ENCODE measurements at places on chromosomes 7 and 10.

GRCh38 chr7:133941496-133941895, 185.6 kb upstream of the LRGUK start:
- DNase-seq = no peak

DNA sequence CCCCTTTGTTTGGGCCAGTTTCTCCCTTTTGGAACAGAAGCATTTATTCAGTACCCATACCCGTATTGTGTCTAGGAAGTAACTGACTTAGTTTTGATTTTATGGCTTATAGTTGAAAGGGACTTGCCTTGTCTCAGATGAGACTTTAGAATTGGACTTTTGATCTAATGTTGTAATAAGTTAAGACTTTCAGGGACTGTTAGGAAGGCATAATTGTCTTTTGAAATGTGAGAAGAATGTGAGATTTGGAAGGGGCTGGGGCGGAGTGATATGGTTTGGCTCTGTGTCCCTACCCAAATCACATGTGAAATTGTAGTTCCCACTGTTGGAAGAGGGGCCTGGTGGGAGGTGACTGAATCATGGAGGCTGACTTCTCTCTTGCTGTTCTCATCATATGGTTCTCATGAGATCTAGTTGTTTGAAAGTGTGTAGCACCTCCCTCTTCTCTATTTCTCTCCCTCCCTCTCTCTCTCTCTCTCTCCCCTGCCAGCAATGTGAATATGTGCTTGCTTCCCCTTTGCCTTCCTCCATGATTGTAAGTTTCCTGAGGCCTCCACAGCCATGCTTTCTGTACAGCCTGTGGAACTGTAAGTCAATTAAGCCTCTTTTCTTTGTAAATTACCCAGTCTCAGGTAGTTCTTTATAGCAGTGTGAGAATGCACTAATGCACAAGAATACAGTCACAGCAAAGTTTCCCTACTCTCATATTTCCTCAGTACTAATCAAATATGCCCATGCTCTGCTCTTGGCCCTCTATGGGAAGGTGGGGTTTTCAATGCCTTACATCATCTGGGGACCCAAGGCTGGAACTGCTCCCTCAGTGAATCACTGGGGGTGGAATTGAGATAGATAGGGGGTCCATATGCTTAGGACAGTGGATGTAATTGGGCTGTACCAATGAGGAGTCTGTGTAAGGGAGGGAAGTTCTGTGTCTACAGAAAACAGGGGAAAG, 17.2 kb upstream of the AKR1C1 start:
- DNase-seq = no peak

- DNase-seq = no peak
These were observed 15.0 kb downstream of the ELN start for GRCh38 chr7:74042746-74043522.

DNA sequence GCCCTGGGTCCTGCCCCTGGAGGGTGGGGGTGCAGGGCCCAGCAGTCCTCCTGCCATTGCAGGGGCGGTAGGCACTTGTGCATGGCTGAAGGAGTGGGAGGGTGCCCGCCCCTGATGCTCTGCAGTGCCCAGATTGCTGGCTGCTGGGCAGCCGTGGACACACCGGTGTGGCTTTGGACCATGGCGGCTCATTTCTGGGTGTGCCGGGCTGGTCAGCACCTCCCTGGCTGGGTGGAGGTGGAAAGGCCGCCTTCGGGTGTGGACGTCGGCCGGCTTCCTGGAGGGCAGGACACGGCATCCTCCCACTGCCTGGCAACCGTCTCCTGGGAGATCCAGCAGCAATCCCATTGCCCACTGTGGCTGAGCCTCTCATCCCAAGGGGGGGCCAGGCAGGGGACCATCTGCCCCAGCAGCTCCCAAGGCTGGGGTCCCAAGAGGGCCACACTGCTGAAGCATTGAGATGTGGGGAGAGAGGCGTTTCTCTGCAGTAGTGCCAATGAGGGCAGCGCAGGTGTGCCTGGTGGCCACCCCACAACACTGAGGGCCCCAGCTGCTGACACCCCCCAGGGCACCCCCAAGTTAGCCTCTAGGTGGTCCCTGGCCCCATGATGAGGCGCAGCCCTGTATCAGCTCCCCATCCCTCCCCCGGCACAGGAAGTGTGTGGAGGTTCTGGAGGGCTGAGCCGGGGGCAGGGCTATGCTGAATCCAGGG, 12.9 kb downstream of the TTYH3 start:
- no peak for DNase-seq

GRCh38 chr7:43179393-43179792, 66.9 kb downstream of the HECW1 start:
- DNase-seq = no peak

GRCh38 chr7:12942609-12943008, 255.2 kb downstream of the ARL4A start:
- no peak for DNase-seq

DNA sequence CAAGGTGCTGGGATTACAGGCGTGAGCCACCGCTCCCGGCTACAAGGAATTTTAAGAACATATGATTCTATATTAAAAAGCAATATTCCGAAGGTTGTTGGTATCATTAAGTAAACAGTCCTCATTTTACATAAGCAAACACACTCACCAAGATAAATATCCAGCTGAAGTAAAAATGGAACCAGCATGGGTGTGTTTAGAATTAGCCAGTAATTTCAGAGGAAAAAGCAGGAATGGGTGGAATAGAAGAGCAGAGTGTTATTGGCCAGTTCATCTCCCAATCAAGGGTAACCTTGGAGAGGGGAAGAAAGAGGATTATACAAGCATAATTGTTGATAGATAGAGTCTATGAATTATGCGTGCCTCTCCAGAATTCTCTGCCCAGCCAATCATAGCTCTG, 31.7 kb upstream of the MAT1A start:
- DNase-seq = no peak

- peak; percentile 56 for DNase-seq
These were observed 30.7 kb upstream of the EPC1 start for GRCh38 chr10:32377458-32378259.

DNA sequence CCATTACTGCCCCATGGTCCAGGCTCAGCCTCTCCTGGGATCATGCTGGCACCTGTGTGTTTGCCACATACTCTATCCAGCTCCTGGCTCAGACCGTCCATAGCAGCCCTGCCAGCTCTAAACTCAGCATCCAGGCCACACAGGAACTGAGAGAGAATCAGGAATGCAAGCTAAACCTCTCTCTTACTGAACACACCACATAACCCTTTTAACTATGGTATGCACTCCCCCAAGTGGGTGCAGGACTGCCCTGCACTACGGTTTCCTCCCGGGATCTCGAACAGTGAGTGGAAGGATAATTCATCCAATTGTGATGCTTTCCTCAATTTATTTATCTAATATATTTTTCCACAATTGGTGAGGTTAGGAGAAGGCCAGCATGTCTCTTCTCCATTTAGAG, 17.1 kb upstream of the ZNF800 start:
- no peak for DNase-seq

DNA sequence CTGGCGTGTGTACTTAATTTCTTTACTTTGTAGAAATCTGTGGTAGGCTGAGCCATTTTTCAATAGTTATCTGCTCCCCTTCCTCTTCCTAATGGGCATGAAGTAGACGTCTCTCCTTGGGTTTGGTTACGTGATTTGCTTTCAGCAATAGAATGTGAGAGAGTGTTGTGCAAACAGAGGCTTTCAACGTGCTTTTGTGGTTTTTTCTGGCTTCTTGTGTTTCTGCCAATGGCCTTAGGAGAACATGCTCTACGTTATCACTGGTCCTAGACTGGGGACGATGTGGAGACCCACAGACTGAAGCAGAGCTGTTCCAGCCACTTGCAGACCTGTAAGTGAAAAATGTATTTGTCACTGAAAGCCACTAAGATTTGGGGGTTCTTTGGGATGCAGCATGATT, 107.2 kb upstream of the NPTX2 start:
- no peak for DNase-seq

DNA sequence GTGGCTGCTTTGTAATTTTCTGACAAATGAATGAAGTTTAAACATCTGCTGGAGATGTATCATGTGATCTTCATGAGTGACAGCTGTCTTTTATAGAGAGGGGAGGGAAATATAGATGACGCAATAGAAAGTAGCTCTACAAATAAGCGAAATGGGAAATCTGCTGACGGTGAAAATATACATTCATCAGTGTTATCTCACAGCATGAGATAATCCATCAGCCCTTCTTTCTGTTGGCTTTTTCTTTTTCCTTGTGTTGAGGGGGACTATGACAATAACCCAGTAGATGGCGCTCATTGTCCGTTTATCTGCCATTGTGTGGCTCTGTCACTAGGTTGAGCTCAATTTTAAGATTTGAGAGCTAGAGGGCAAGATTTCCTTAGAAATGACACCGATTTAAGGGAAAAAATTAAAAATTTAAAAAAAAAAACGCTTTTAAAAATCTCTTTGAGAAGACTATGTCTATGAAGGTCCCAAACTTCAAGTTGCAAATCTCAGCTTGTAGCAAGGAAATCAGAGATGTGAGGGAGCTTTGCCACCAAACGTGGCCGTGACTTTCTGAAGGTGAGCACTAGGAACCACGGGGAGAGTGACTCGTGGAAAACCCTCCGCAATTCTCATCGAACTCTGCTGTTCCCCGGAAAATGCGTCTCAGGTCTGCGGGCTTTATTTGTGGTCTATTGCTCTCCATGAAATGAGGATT, 114.6 kb upstream of the SFMBT2 start:
- DNase-seq = peak; percentile 28

DNA sequence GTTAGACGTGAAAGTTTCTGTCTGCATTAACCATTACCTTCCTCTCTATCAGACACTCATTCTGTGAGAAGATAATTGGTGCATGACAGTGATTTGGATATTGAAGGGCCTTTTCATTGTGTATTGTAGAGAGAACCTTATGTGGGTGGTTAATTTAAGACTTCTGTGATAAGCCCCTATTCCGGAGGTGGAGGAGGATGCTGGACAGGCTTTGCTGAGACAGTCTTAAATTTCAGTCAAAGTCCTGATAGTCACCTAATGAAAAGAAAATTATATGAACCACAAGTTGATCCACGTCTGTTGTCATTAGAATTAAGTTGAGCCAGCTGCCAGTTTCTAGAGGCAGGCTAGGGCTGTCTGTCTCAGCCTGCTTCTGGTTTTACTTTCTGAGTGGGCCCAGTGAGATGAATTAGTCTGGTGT, 62.9 kb downstream of the CELF2 start:
- DNase-seq = no peak

- no peak for DNase-seq
These were observed 19.9 kb downstream of the ITPRIP start for GRCh38 chr10:104318326-104318725.

GRCh38 chr7:158372400-158373342, 215.0 kb downstream of the PTPRN2 start:
- DNase-seq = no peak

DNA sequence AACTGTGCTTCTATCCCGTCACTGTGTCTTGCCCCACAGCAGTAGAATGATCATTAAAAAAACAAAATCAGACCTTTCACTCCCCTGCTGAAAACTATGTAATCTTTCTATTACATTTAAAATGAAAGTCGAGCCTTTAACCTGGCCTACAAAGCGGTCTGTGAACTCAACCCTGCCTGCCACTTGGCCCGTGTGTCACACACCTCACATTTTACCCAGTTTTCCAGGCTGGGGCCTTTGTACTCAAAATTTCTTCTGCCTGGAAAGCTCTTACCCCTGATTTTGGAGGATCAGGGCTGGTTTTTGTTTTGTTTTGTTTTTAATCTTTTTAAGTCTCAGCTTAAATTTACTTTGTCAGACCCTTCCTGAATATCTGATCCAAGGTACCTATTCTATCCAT, 82.1 kb downstream of the UBE2H start:
- DNase-seq = no peak

- no peak for DNase-seq
These were observed 1.6 kb downstream of the HOXA13 start for GRCh38 chr7:27198138-27198841.

- DNase-seq = peak; percentile 69
These were observed 124.0 kb downstream of the TMEM130 start for GRCh38 chr7:98745722-98746318.

DNA sequence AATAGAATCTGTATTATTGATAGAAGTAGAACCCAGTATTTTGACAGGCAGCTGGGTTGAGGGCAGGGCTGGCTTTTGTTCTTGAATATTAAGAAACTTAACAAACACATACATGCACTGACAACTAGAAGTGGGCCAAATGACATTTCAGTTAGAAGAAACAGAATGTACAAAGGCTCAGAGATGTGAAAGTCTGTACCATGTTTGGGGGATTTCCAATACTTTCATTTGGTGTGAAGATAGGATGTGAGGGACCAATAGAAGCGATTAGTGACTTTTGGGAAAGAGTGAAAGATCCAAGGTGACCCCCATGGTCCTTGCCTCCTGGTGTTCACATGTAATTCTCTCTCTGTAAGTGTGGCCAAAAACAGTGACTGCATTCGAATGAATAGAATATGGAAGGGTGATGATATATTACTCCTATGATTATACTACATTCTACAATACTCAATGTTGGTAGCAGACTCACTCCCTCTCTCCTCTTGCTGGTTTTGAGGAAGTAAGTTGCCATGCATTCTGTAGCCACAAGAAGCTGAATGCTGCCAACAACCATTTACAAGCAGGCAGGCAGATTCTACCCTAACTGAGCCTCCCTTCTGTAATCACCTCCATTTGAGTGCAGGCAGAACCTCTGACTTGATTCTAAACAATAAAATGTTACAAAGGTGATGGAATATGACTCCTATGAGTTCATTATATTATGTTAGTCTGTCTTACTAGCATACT, 151.4 kb downstream of the TMEM168 start:
- no peak for DNase-seq

GRCh38 chr7:6615723-6616555, 529 bp downstream of the ZNF853 start:
- no peak for DNase-seq

Data from hematopoietic multipotent progenitor cell treated with erythropoietin and hydrocortisone succinate and interleukin-3 and kit ligand, for 15 days (in vitro differentiated cells).